ENCODE measurements at places on chromosomes 3 and 15. TPM values are rescaled to one million over a fixed set of nuclear protein-coding genes. Genes with fewer than 3 reads are reported as not detected.

- no peak overlapping the region for H3K4me3 ChIP-seq
- DNase-seq: no peak
- H3K27ac ChIP-seq: no peak overlapping the region
These were observed 165.1 kb downstream of the APBA2 start for GRCh38 chr15:29050870-29051269.

DNA sequence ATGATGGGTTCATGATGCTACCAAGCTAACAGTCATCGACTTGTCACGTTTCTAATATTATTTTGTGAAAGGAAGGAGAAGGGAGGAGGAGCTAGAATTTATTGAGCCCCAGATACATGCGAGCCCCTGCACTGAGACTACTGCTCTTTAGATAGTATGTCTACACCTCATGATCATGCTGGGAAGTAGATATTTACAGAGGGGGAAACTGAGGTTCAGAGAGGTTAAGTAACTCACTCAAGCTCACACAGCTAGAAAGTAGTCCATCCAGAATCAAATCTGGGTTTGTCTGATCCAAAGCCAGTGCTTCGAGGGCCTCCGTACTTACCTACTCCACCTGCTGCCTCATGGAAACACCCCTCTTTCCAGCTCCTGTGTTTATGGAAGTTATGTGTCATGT, 38.8 kb upstream of the DLG1 start:
- no peak overlapping the region for H3K4me3 ChIP-seq
- DNase-seq: no peak
- no peaks in the 10 kb centered on the region for H3K4me1 ChIP-seq
- no peaks in the 10 kb centered on the region for H3K27me3 ChIP-seq

DNA sequence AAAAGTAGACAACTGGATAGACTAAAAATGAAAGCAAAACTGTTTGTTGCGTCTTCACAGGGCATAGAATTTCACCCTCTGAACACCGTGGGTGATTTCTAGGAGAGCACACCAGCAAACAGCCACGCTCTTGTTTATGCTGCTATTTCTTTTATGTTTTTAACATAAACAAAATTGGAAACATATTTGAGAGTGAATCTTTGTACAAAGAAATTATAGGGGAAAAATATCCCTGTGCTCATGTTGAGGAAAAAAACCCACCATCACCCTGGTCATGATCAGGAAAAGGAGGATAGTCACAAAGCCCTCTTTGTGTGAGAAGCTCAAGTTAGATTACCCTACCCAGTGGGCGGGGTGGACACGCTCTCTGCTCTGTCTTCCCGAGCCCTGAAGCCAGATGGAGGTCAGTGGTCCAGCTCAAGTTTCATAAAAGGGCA, 313.3 kb downstream of the SATB1 start:
- H3K27ac ChIP-seq: no peak overlapping the region
- no peaks in the 10 kb centered on the region for H3K4me1 ChIP-seq
- H3K27me3 ChIP-seq: no peaks in the 10 kb centered on the region
- H3K36me3 ChIP-seq: no peaks in the 10 kb centered on the region
- H3K4me3 ChIP-seq: no peak overlapping the region

DNA sequence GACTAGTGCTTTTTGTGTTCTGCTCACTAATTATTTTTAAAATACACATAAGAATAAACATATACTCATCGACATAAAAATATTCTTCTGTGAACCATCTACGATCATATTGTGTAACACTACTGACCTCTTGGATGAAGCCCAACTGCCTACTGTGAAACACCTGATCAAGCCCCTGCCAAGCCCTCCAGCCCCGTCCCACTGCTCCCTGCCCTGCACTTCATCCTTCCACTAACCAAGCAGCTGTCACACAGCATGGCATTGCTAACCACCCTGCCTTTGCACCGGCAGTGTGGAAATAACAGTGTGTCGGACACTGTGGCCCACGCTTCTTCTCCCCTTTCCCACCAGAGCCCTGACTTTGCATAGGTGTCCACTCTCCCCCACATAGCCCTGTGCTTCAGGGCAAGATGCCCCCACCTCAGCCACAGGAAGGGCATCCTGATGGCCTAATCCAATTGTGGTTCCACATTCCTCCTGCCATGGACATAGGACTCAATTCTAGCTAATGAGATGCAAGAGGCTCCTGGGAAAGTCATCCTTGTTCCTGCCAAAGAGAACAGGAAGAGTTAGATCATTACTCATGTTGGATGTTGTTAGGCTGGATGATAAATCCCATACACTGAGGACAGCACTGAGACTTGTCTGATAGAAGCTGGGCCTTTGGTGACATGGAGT, 35.0 kb upstream of the ARID3B start:
- no peaks in the 10 kb centered on the region for H3K4me1 ChIP-seq
- no peaks in the 10 kb centered on the region for H3K36me3 ChIP-seq
- no peak overlapping the region for H3K4me3 ChIP-seq
- no peaks in the 10 kb centered on the region for H3K27me3 ChIP-seq
- no peak overlapping the region for H3K27ac ChIP-seq
- DNase-seq: no peak

DNA sequence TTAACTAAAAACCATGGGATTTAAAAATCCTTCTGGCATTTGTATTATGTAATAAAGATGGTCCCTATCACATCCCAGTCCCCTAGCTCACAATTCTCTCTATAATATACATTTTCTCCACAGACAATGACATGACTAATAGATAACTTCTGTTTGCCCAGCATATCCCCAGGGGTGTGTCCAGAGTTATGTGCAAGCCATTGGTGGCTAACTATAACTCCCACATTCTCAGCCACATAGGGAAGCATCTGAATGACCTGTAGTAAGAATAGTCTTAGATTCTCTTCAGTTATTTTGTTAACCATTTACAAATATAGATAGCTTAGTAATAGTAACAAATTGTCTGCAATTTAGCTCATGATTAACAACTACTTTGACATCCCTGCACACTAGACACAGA, 52.2 kb upstream of the RBSN start:
- peaks cover 3% of the 10 kb centered on the region for H3K4me1 ChIP-seq
- no peaks in the 10 kb centered on the region for H3K36me3 ChIP-seq
- no peak for DNase-seq
- H3K4me3 ChIP-seq: no peak overlapping the region

DNA sequence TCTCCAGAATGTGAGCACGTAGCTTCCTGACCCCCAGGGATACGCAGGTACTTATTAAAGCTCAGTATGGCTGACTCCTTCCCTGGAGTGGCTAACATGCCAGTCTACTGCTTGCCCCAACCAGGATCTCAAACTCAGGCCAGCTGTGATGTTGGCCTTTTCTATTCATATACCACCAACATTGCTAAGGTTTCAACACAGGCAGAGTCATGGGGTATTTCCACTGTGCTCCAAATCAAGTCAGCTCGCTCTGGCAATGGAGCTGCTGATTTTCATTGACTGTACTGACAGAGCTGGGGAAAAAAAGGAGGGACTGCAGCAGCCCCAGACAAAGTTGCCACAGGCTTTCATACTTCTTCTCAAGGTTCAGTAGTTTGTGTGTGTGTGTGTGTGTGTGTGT, 87.0 kb downstream of the CFAP20DC start:
- H3K27ac ChIP-seq: no peak overlapping the region
- H3K27me3 ChIP-seq: no peaks in the 10 kb centered on the region
- H3K4me1 ChIP-seq: no peaks in the 10 kb centered on the region
- H3K4me3 ChIP-seq: no peak overlapping the region

- peaks cover 19% of the 10 kb centered on the region for H3K4me1 ChIP-seq
- H3K36me3 ChIP-seq: no peaks in the 10 kb centered on the region
- no peaks in the 10 kb centered on the region for H3K27me3 ChIP-seq
- no peak overlapping the region for H3K4me3 ChIP-seq
- peak overlapping the region; percentile 80 for H3K27ac ChIP-seq
These were observed 481 bp upstream of the ECE2 start for GRCh38 chr3:184275381-184275701.

- H3K27me3 ChIP-seq: no peaks in the 10 kb centered on the region
- no peaks in the 10 kb centered on the region for H3K36me3 ChIP-seq
- H3K27ac ChIP-seq: no peak overlapping the region
- no peaks in the 10 kb centered on the region for H3K4me1 ChIP-seq
- no peak for DNase-seq
These were observed 94.1 kb downstream of the PEX5L start for GRCh38 chr3:179942553-179943075.

DNA sequence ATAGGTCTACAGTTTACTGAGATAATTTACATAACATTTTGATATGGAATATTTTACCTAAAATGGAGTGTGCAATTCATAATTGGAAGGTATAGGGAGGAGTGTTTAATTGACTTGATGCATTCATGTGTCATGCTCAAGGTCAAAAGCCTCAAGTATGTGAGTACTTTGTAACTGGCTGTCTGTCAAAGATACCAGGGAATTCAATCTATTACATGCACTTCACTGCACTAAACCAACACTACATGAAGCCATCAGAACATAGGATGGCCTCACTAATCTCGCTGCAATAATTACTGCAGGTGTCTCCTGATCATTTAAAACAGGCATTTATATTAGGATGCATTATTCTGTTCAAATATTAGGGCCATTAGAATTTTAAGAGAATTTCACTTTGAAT, 367.2 kb downstream of the CNTN4 start:
- no peaks in the 10 kb centered on the region for H3K27me3 ChIP-seq
- no peaks in the 10 kb centered on the region for H3K4me1 ChIP-seq
- no peak for DNase-seq
- H3K4me3 ChIP-seq: no peak overlapping the region
- H3K27ac ChIP-seq: no peak overlapping the region
- H3K36me3 ChIP-seq: no peaks in the 10 kb centered on the region

The KLHL40 gene
- not detected for total RNA-seq

The XXYLT1 gene
- 4.2 TPM for total RNA-seq

The KCNH8 gene
- 2.3 TPM for total RNA-seq

The B3GNT5 gene
- total RNA-seq: 5.4 TPM

The SRP14 gene
- total RNA-seq: 122 TPM

Data from body of pancreas (tissue), 4 donors.